ENCODE measurements at places on chromosomes 1 and 21.

- DNase-seq: no peak
These were observed 69.1 kb downstream of the RUSC1 start for GRCh38 chr1:155389826-155390225.

DNA sequence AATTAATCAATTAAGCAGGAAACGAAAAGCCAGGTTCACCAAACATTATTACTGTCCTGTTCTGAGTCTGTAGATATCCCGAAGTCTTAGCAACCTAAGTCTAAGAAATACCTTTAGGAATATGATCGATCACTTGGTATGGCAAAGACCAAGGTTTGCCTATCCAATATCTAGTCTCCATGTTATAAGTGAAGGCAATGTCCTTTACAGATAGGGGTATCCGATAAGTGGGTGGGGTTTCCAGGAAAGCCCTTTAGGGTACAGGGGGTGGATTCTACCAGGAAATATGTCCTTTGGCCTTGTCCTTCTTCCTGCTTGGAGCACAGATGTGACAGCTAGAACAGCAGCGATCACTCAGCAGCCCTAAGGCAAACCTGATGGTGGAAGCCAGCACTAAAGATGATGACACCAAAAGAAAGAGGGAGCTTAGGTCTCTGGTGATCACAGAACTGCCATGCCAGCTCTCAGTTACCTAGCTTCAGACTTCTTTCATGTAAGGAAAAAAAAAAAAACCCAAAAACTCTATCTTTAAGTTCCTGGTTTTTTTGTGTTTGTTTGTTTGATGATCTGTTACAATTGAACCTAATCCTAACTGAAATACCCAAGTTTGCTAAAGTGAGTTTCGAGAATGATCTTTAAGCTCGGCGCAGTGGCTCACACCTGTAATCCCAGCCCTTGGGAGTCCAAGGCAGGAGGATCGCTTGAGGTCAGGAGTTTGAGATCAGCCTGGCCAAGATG lies 40.8 kb downstream of the DSTYK start:
- DNase-seq: no peak

- DNase-seq: no peak
These were observed 837 bp upstream of the USP21 start for GRCh38 chr1:161158316-161159010.

GRCh38 chr1:85850238-85850637 lies 142.0 kb upstream of the ZNHIT6 start:
- DNase-seq: no peak

- DNase-seq: no peak
These were observed 9.1 kb upstream of the ATAD3B start for GRCh38 chr1:1462318-1462966.

GRCh38 chr1:209652873-209653401 lies 712 bp upstream of the LAMB3 start:
- peak; percentile 31 for DNase-seq

DNA sequence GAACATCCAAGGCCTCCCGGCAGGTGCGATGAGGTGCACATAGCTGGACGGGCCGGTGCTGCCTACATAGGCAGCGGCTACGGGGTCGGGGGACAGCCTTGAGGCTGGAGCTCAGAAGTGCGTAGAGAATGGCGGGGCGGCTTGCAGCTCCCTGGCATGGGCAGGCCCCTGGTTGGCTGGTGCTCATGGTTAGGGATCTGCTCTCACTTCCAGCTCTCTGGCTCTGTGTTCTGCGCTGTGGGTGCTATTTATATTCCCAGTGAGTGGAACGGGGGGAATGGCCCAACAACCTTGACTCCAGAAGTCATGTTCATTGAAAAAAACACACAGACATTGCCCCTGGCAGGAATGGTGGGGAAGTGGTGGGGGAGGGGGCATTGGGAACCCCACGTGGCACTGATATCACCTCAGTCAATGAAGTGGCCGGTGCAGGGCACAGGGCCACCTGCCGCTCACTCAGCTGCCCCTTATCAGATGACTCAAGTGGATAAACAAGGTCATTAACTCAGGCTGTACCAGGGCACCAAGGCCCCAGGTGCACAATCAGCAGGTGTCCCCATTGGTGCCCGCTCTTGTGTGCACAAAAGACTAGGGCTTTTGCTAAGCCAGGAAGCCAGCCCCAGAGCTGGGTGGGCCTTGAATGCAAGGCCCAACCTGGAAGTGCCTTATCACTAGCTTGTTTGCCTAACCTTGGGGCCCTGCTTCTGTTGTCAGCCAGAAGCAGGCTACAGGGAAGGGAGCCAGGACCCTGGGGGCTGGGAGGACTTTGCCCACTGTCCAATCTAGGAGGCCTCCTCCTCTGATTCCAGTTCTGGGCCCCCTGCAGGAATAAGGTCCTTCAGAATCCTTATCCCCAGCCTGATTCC lies at the start of gene NR0B2:
Gene NR0B2, minus strand, starts transcription at position 222 of the 866 bp plus-strand sequence. Its CDS starts 35 bp downstream, at position 187.
- DNase-seq: no peak

GRCh38 chr1:230371923-230372703 lies 54.0 kb downstream of the PGBD5 start:
- no peak for DNase-seq

GRCh38 chr1:224498574-224499170 lies 64.1 kb upstream of the WDR26 start:
- no peak for DNase-seq

- no peak for DNase-seq
These were observed 23.3 kb downstream of the IGFN1 start for GRCh38 chr1:201213926-201214325.

DNA sequence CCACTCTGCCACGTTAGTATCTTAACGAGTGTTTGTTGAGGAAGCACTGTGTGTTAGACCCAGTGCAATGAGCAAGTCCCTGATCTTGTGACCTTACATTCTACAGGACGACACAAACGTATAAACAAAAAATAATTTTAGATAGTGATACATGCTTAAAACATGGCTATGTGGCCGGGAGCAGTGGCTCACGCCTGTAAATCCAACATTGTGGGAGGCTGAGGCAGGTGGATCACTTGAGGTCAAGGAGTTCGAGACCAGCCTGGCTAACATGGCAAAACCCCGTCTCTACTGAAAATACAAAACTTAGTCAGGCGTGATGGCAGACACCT lies 19.6 kb downstream of the MTX1 start:
- DNase-seq: no peak

DNA sequence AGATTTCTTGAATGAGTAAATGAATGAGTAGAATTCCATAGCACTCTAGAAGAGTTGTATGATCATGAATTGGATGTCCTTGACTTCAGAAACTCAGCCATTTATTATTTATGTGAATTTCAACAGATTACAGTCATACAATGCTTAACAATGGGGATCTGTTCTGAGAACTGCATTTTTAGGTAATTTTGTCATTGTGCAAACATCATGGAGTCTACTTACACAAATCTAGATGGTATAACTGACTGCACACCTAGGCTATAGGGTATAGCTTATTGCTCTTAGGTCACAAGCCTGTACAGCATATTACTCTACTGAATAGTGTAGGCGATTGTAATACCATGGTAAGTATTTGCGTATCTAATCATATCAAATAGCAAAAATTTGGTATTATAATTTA lies 59.6 kb downstream of the PRRX1 start:
- DNase-seq: no peak

DNA sequence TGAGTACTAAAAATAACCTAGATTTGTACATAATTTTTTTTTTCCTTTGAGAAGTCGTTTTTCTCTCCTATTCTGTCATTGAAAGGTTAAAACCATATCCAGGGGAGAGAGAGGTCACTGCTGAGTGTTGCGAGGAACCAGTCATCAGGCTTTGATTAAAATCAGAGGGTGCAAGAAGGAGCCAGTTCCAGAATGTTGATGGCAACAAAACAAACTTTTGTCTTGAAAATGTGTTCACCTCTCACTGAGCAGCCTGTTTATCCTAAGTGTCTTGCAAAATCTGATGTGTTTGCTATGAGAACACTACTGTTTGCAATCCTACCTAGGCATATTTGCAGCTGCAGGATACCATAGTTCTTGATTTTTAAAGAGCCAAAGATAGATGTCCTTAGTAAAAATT lies 25.9 kb downstream of the PTGFR start:
- DNase-seq: no peak

DNA sequence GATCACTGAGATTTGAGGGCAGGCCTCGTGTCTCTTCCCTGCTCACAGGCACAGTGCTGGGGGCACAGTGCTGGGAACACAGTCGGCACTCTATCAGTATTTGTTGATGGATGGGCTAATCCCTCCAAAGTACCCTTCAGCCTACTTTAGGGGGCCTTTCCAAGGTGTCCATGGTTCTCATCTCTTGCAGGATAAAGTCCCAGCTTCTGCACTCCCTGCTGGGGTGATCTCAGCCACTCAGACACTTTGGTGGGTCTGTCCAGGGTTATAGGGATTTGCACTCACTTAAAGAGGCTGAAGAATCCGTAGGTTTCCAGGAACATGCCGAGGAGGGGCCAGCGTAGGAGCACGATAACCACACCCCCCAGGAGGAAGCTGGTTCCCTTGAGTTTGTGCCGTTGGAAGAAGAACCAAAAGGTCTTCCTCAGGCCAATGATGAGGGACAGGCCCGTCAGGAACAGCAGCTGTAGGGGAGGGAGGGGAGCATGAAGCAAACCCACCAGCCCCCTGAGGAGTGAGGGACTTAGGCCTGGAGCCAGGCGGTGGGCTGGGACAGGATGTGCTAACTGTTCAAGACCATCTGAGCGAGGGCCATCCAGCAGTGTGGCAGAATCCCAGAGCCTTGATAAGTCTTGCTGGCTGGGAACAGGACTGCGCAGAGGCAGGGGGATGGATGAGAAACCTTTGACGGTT lies 5.2 kb upstream of the KISS1 start:
- DNase-seq: no peak

- DNase-seq: peak; percentile 41
These were observed 43.3 kb downstream of the TP73 start for GRCh38 chr1:3695326-3696217.

DNA sequence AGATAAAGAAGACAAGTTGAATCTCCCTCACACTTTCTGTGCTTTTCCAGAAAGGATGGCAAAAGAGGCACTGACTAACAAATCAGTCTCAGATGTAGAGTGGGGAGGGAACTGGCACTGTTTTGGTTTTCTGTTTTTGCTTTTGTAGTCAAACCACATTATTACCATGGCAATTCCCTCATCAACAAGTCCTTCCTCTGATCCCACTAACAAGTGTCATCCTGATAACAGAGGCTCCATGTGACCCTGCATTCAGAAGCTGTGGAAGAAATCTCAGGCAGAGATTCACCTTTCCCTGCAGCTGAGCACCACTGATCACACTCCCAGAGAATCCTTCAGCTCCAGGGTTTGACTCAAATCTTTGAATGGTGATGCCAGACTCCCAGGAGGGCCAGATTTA lies 203.4 kb downstream of the TNR start:
- no peak for DNase-seq

- DNase-seq: no peak
These were observed 34.3 kb upstream of the KCNA3 start for GRCh38 chr1:110708974-110709440.

DNA sequence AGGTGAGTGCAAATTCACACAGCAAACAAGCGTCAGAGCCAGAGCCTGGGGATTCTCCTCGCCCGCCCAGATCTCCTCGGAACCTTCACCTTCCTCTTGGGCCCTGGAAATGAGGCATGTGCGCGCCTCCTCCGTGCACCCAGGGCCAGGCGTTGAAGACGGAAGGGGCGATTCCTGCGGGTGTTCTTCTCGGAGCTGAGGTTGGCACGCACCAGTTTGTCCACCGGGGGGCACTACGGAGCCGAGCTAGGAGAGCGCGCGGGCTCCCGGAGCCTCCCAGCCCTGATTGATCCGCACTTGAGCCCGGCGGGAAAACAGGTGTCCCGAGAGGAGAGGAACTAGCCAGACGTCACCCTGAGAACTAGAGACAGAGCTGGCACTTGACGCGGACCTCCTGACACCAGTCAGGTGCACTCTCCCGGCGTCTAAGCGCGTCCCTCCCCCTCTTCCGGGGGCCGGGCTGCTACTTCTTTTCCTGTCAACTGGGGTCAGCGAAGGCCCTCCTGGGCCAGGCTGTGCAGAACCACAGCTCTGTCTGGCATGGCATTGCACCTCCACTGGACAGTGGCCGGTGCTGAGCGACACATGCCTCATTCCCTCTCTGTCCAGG lies 18.3 kb upstream of the SERINC2 start:
- DNase-seq: peak; percentile 81

GRCh38 chr1:84156210-84156621 lies 12.1 kb downstream of the PRKACB start:
- DNase-seq: no peak

DNA sequence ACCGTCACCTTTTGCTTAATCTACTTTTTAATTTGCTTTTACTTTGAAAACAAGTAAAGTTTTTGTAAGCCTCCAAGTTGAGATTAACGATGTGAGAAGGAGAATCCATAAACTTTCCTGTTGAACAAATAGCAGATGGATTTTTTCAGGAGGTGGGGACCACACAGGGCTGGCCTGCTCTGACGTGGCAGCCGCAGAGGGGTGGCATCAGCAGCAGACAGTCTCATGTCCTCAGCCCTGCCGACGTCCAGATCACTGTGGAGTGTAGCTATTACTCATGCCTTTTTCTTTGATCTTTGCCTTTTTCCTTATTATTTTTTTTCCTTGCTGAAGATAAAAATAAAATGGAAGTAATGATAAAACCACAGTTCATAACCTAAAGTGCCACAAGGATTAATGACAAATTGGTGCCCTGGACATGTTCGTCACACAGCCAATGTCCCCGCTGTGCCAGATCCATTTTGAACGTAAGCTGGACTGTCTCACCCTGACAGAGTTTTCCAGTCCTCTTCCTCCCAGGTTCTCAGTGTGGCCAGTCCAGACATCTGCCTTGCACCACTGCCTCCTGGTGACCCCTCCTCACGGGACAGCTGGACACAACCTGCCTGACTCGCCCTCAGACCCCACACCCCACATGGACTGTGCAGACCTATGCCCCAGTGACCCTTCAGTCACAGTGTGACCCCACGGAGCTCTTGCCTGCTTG lies 15.4 kb upstream of the ZBTB21 start:
- DNase-seq: no peak

DNA sequence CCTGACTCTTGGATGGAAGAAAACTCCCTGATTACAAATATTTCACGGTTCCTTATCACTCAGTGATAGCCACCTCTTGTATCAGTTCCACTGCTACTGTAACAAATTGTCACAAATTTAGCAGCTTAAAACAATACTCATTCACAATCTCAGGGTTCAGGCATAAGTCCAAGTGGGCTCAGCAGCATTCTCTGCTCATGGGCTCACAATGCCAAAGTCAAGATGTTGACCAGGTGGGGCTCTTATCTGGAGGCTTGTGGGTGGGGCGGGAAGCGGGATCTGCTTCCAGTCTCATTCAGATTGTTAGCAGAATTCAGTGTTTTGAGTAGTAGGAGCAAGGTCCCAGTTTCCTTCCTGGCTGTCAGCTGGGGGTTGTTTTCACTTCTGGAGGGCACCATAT lies 137.3 kb upstream of the FAM78B start:
- no peak for DNase-seq

DNA sequence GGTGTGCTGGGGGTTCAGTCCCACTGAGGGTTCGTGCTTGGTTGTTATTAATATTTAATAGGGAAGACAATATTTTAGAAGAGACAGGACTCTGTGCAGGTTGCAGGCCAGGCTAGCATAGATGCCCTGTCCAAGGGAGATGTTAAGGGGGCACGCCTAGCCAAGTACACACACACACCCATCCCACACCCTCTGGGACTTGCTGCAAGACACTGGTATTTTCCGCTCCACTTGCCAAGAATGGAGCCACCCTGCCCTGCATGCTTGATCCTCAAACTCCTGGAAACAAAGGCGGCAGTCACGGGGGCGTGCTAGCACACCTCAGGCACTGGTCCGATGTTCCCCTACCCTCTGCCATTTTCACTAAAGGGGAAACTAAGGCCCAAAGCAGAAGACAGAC lies 99.1 kb downstream of the MRPL37 start:
- DNase-seq: no peak

- no peak for DNase-seq
These were observed at the start of gene NFASC for GRCh38 chr1:204870160-204870912. Gene NFASC (plus strand): TSS chr1:204870862. CDS start chr1:204944316, 73,454 bp downstream.

- no peak for DNase-seq
These were observed 86.2 kb downstream of the SIK1 start for GRCh38 chr21:43340491-43341377.
